D721Med (cell line): ENCODE measurements at places on chromosomes 5 and 9.
A peak's percentile ranks its signal among the peaks of the same experiment; 100 is the strongest.

- DNase-seq, result no peak
These were observed 8.6 kb upstream of the PSAT1 start for GRCh38 chr9:78288214-78288892.

- no peak for DNase-seq
These were observed 153.7 kb upstream of the EGFLAM start for GRCh38 chr5:38104497-38105230.

DNA sequence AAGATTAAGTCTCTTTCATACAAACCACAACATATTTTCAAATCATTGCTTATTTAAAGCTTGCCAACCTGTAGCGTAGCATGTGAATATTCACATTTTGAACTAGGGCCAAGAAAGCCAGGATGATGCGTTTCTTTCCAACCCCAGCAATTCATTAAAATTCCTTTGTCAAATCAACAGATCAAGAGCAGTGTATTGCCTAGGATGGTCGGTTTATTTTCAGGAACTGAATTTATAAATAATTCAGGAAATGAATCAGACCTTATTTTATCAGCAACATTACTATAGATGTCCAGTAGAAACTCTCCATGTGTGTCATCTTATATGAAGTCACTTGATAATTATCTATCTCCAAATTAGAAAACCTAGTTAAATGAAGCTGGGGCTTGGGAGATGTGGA, 13.2 kb upstream of the AUH start:
- no peak for DNase-seq

DNA sequence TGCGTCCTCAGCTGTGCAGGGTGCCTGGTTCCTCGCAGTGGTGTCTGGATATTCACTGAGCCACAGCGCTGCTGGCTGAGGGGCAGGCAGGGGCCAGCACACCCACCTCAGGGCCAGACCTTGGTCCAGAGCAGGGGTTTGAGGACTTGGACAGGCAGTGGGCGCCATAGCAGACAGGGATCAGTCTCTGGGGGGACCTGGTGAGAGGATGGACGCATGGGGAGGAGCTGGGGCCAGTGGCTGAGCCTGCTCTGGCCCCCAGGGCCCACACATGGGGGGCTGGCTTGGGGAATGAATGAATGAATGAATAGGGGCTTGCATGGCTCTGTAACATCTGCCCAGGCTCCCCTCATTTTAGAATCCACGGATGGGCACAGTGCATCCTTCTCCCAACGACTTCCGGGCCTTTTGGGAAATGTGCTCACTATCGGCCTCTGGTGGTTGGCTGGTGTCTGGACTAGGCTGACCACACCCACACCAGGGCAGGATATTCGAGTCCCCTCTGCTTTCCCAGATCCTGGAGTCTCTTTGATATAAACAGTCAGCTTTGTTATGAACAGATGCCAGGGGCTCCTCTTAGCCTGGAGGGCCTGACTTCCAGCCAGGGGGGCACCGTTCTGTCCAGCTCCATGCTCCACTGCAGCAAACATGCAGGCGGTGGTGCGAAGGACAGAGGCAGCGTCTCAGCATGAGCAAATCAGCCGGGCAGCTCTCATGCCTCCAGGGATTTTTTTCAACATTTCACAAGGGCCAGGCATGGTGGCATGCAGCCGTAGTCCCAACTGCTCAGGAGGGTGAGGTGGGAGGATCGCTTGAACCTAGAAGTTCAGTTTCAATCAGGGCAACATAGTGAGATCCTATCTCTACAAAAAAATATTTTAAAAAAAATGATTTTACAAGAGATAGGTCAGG, 62.6 kb downstream of the NEK6 start:
- peak; percentile 83 for DNase-seq

DNA sequence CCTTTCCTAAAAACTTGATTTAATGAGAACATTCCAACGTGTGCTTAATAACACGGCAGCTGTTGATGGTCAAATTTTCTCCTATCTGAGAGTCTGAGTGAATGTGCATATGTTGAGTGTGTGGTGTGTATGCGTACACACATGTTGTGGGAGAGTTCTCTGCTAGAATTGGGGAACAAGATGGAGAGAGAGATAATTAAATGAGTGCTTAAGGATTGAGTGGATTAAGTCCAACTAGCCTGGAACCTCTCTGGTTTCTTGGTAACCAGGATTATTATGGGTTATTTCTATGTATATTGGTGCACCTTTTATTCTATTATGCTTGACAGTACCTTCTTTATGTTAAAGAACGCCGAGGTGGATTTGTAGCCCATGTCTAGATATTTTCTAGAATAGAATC, 36.4 kb upstream of the TNFAIP8 start:
- peak; percentile 59 for DNase-seq

- no peak for DNase-seq
These were observed 16.0 kb downstream of the CXXC5 start for GRCh38 chr5:139664086-139664693.
